ENCODE measurements at places on chromosomes 12 and 14.

- DNase-seq: no peak
Measured at GRCh38 chr14:101695659-101696058, 65.8 kb upstream of the PPP2R5C start.

- no peak for DNase-seq
Measured at GRCh38 chr12:52942901-52943181, 6.1 kb upstream of the KRT18 start.

GRCh38 chr14:56004786-56005185, 113.4 kb upstream of the PELI2 start:
- DNase-seq: peak; percentile 22

GRCh38 chr12:57719777-57720605, 18.6 kb downstream of the AGAP2 start:
- DNase-seq: no peak

DNA sequence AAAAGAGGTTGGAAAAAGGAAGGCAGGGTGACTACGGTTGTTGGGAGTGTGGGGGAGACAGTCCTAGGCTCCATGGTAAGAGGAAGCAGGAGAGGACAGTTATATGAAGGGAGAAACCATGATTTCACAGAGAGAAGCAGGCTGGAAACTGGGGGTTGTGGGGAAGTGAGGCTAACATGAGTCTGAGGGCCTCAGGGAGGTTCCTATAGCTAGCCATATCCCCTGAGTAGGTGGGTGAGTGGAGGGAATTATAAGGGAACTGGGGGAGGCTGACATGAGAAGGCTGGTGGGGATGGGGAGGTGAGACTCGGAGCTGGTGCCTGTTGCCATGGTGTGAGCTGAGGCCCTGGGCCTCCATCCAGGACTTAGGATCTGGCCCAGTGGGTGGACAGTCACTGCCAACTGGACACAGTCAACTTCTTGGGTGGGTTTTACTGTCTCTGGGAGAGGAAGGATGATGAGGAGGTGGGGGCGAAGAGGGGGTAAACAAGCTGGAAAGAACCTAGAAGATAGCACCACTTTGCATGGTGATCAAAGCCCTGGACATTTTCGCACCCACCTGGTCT, 1.4 kb downstream of the RNASE13 start:
- no peak for DNase-seq

DNA sequence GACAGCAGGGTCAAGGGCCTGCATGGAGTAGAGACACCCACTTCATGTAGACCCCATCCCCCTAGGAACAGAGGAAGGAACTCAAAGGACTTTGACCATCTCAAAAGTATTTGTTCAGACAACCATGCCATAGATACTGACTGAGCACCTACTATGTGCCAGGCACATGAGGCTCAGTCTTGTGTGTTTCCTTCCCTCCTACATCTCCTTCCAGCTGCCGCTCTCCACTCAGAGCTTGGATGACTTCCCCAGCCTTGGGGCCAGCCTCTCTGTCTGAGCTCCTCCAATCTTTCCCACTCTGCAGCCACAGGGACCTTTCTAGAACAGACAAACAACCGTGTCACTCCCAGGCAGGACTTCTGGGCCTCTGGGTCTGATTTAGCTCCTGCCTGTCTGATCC, 2.5 kb downstream of the TRPV4 start:
- no peak for DNase-seq

DNA sequence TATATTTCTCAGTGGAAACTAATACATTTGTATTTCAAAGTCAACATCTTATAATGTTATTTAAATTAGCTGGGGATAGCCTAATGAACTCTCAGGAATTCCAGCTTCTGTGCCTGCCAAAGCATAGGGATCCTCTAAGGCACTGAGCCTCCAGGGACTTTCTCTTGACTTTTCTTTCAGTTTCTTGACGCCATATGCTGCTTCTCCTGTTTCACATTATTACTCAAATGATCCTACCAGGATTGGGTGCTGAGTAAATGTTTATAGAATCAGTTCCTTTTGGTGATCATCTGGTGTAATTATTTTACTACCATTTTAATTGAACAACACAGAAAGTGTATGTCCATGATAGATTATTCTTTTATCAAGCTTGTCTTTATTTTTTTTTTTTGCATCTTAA, 7.9 kb downstream of the METTL25 start:
- no peak for DNase-seq

DNA sequence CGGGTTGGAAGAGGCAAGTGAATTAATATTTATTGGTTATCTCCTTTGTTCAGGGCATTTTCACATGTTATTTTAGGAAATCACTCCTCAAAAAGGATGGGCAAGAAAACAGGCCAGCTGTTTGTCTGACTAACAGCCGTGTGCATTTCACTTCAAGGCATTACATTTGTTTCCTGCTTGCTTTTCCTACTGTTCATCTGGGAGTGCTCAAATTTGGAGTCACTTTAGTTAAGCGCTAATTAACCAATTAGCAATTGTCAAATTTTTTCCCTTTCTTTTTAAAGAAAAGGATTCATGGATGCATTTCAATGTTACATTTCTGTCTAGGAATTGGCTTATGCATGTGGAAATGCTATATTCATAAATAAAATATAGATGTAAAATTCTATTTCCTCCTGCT, 415.9 kb downstream of the NELL2 start:
- DNase-seq: no peak

DNA sequence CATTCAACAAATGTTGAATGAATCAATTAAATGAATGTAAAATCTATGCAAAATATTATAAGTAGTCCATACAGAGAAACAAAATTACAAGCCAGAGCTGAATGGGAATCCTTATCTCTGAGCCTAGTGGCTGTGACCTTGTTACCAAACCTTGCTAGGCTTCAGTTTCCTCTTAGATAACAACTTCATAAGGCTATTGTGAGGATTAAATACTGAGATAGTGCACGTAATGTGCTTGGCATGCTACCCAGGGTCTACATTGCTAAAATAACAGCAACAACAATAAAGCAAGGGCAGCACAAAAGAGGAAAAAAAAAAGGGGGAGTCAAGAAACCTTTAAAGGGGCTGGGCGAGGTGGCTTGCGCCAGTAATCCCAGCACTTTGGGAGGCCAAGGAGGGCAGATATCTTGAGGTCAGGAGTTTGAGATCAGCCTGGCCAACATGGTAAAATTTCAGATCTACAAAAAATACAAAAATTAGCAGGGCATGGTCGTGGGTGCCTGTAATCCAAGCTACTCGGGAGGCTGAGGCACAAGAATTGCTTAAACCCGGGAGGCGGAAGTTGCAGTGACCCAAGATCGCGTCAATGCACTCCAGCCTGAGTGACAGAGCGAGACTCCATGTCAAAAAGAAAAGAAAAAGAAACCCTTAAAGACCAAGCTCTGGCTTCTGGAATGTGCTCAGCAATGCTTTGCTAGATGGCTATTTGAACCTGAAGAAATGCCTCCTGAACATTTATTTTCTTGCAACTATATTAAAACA, 14.1 kb downstream of the STAB2 start:
- DNase-seq: no peak

- no peak for DNase-seq
Measured at GRCh38 chr14:75941030-75941429, 40.8 kb downstream of the TGFB3 start.

- no peak for DNase-seq
Measured at GRCh38 chr14:99057576-99058083, 214.4 kb downstream of the BCL11B start.

GRCh38 chr12:18681818-18682217, 56.0 kb downstream of the PLCZ1 start:
- no peak for DNase-seq

DNA sequence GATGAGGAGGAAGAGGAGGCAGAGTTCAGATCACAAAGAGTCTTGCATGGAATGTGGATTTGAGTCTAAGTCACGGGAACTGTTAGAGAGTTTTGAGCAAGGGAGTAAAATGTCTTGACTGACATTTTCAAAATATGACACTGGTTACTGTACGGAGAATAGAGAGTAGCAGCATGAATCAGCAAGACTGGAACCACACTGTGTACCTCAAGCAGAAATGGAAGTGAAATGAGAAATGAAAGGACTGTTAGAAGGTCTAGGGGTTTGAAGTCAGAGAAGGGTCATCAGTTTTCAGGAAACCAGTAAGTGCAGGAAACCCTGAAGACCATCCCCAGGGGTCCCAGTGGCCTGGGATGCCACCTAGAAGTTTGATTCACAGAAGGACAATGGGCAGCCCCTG, 236.3 kb downstream of the GALC start:
- DNase-seq: no peak

DNA sequence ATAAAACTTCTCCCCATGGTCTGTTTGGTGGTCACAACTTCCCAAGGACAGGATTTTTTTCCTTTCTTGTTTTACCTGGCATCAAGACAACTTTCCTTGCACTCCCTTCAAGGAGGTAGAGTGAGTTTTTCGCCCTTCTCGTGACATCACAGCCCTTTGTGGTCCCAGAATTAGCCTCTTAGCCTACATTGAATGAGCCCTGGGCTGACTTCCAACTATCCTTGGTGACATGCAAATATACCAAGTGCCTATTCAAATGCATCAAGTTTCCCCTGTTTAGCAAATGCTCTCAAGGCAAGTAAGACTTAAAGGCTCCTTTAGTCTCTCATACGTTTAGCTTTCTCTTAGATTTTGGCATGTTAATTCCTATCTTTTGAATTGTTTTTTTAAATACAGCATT, 36.6 kb downstream of the TC2N start:
- no peak for DNase-seq

Measured in stimulated activated CD4-positive, alpha-beta T cell treated with anti-CD3 and anti-CD28 coated beads, Interleukin-2, amount 100 ng/mL, for 24 hours (primary cell).